ENCODE measurements at places on chromosomes 5 and 9. TPM values are rescaled to one million over a fixed set of nuclear protein-coding genes. Genes with fewer than 3 reads are reported as not detected.

Gene RXFP3
- not detected for total RNA-seq

Gene GPR150
- not detected for total RNA-seq

- no peak overlapping the region for H3K27ac ChIP-seq
- DNase-seq, result no peak
- no peak overlapping the region for H3K4me3 ChIP-seq
- no peaks in the 10 kb centered on the region for H3K36me3 ChIP-seq
- H3K4me1 ChIP-seq, result no peaks in the 10 kb centered on the region
- H3K27me3 ChIP-seq, result no peaks in the 10 kb centered on the region
These were observed 342.9 kb upstream of the RPS23 start for GRCh38 chr5:82620957-82621600.

- H3K27ac ChIP-seq, result no peak overlapping the region
- no peaks in the 10 kb centered on the region for H3K27me3 ChIP-seq
- DNase-seq, result no peak
- H3K4me1 ChIP-seq, result peaks cover 10% of the 10 kb centered on the region
These were observed 163.7 kb upstream of the GAS1 start for GRCh38 chr9:87111010-87111409.

DNA sequence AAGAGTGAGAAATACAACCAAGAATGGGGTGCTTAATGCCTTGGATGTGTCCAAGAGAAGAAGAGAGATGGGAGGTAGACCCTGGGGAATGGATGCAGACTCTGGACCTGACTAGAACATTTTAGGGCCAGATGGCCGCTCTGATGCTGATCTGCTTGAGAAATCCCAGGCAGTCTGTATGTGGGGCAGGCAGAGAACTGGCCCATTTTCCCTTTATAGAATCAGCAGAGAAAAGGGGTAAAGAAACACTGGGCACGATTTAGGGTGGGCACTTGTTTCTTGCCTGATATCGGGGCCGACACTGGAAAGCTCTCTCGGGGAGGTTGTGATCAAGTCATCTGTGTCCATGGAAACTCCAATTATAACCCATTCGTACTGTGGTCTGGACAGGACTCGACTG, 118.5 kb upstream of the FSTL4 start:
- H3K27ac ChIP-seq, result no peak overlapping the region
- no peaks in the 10 kb centered on the region for H3K27me3 ChIP-seq
- no peak overlapping the region for H3K4me3 ChIP-seq
- no peaks in the 10 kb centered on the region for H3K4me1 ChIP-seq
- no peak for DNase-seq

Gene TICAM2
- total RNA-seq, result 0.95 TPM

GRCh38 chr9:85258823-85259370, 482.9 kb downstream of the AGTPBP1 start:
- H3K4me1 ChIP-seq, result no peaks in the 10 kb centered on the region
- H3K4me3 ChIP-seq, result no peak overlapping the region

DNA sequence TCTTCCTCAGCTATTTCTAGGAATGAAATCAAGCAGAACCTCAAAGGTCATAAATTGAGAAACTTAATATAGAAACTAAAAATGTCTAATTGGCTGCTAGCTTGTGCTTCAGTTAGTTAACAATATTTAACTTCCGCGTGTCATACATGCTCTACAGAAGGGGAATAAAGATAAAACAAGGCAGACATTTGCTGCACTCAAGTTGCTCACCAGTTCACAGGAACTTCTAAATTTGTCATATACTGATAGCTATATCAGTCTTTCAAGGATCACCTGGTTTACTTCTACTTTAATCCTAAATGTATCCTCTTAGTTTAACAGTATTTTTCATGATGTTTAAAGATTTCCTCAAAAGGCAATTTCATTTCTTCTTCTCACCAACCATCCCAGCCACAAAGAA, 8.4 kb downstream of the CCNH start:
- H3K4me1 ChIP-seq, result no peaks in the 10 kb centered on the region
- H3K4me3 ChIP-seq, result no peak overlapping the region
- H3K27me3 ChIP-seq, result no peaks in the 10 kb centered on the region
- no peaks in the 10 kb centered on the region for H3K36me3 ChIP-seq
- H3K27ac ChIP-seq, result no peak overlapping the region

DNA sequence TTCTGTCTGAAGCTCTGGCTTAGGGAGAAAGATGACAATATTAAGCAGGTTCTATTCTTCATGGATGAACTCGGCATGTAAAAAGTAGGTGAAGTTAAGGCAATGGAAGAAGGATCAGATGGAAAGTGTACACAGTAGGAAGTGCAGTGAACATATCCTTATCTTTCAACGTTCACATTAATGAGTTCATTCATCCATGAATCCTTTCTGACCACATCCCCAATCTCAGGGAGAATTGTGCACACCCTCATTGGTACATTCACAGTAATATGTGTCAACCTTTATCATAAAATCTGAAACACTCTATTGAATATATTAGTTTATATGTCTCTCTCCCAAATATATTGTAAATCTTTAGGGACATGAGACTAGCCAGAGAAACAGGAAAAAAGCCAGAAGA, 5.5 kb downstream of the GIN1 start:
- DNase-seq, result no peak
- H3K27ac ChIP-seq, result no peak overlapping the region
- H3K4me3 ChIP-seq, result no peak overlapping the region
- H3K27me3 ChIP-seq, result no peaks in the 10 kb centered on the region
- peaks cover 16% of the 10 kb centered on the region for H3K4me1 ChIP-seq

Gene SH2D3C
- total RNA-seq, result 4.7 TPM

DNA sequence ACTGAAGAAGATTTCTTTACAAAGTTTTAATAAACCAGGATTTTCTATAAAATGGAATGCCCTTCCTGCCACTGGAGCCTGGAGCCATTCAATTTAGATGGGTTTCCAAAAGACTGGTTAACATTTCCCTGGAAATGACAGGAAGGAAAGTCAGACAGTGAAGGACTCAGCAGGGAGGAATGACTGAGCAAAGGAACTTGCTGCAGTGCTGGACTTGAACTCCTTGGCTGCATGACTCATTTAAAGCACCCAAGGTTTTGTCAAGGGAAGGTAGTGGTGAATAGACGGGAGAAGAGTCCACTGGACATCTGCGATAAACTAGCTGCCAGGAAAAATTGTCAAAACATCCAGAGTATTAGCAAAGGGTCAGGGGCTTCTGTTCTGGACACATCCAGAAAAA, 163.8 kb upstream of the SLC28A3 start:
- no peak for DNase-seq
- H3K4me3 ChIP-seq, result no peak overlapping the region
- H3K4me1 ChIP-seq, result no peaks in the 10 kb centered on the region
- H3K27ac ChIP-seq, result no peak overlapping the region
- H3K27me3 ChIP-seq, result no peaks in the 10 kb centered on the region

GRCh38 chr5:175606409-175606808, 51.5 kb upstream of the HRH2 start:
- no peaks in the 10 kb centered on the region for H3K27me3 ChIP-seq
- no peak overlapping the region for H3K27ac ChIP-seq
- no peak overlapping the region for H3K4me3 ChIP-seq

- H3K4me1 ChIP-seq, result no peaks in the 10 kb centered on the region
- no peak for DNase-seq
- H3K27ac ChIP-seq, result no peak overlapping the region
- no peaks in the 10 kb centered on the region for H3K36me3 ChIP-seq
These were observed 112.0 kb upstream of the CTNND2 start for GRCh38 chr5:12016159-12016746.

GRCh38 chr9:69815313-69815712, 5.3 kb upstream of the CFAP95 start:
- no peak overlapping the region for H3K4me3 ChIP-seq
- H3K36me3 ChIP-seq, result no peaks in the 10 kb centered on the region
- DNase-seq, result no peak
- no peaks in the 10 kb centered on the region for H3K4me1 ChIP-seq

- H3K4me3 ChIP-seq, result no peak overlapping the region
- no peak overlapping the region for H3K27ac ChIP-seq
- H3K4me1 ChIP-seq, result no peaks in the 10 kb centered on the region
- H3K27me3 ChIP-seq, result no peaks in the 10 kb centered on the region
These were observed 8.4 kb downstream of the DBN1 start for GRCh38 chr5:177465044-177465443.

DNA sequence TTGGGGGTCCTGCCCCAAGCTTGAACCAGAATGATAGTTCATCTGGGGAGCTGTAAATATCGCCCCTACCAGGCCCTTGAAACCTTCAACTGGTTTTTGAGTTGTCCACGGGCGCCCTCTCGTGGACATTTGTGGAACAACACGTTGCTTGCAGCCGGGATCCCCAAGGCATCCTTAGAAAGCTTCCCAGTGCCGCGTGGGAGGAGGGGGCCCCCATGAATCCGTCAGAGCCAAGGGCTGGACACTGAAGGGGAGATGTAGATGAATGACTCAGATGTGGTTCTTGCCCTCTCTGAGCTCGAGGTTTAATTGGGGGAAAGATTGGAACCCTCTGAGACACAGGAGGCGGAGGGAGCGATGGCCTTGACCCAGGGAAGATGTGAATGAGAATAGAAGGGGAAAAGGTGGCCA, 31.8 kb upstream of the ORM1 start:
- no peak overlapping the region for H3K4me3 ChIP-seq
- H3K4me1 ChIP-seq, result no peaks in the 10 kb centered on the region
- no peaks in the 10 kb centered on the region for H3K27me3 ChIP-seq
- DNase-seq, result peak; percentile 56

DNA sequence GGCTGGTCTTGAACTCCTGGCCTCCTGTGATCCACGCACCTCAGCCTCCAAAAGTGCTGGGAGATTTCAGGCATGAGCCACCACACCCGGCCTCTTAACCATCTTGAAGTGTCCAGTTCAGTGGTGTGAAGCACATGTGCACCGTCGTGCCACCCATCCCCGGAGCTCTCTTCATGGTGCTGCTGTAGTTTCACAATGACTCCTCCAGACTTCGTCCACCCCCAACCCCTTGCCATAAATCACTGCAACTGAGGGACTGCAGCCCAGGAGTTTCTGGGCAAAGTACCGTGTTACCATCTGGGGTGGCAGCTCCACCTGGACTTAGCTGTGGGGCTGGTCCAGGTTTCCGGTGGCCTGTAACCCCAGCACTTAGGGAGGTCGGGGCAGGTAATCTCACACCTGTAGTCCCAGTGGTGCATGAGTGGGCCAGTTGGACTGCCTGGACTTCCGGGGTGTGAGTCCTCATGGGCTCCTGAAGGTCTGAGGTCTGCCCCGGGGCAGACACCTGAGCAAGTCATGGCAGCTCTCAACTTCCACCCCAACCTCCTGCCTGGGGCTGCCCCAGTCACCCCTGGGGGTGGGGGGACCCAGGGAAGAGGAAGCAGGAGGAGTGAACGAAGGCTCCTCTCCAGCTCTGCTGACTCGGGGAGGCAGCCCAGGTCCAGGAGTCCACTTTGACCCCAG, 6.6 kb upstream of the N4BP3 start:
- H3K36me3 ChIP-seq, result no peaks in the 10 kb centered on the region
- H3K4me1 ChIP-seq, result no peaks in the 10 kb centered on the region
- DNase-seq, result no peak
- no peaks in the 10 kb centered on the region for H3K27me3 ChIP-seq

DNA sequence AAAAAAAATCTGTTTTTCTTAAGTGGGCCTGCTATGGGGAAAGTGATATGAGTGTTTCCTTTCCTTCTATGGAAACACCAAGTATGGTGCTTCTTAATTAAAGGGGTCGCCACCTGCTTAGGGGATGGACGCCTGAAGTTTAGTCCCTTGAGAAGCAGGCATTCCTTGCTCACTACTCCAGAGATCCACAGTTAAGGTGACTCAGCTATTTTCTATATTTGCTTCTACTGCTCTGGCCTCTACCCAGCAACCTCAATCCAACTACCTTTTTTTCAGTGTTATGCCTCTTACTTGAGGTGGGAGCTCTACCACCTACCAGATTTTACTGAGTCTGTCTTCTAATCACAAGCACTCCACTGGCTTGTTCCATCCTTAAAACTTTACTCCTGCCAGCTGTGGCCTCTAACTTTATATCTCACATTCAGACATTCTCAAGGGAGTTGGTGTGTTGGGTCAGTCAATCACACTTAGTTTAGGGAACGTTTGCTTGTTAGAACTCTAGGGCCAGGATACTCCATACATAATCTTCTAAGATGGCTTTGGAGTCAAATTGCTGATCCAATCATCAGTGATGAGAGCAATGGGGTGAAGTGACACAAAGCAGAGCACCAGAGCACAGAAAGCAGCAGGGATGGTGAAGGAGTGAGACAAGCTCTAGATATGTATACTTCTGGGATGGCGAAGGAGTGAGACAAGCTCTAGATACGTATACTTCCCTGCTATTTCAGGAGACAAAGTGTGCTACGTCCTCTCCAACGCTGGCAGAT, 708.1 kb downstream of the EFNA5 start:
- H3K27me3 ChIP-seq, result no peaks in the 10 kb centered on the region
- H3K4me1 ChIP-seq, result no peaks in the 10 kb centered on the region
- no peak for DNase-seq
- no peaks in the 10 kb centered on the region for H3K36me3 ChIP-seq
- H3K4me3 ChIP-seq, result no peak overlapping the region

- no peaks in the 10 kb centered on the region for H3K36me3 ChIP-seq
- H3K27ac ChIP-seq, result no peak overlapping the region
- H3K4me3 ChIP-seq, result no peak overlapping the region
- no peaks in the 10 kb centered on the region for H3K27me3 ChIP-seq
These were observed 49.6 kb downstream of the BARX1 start for GRCh38 chr9:93905473-93906133.

GRCh38 chr9:129054163-129054851, 17.9 kb downstream of the MIGA2 start:
- H3K27ac ChIP-seq, result no peak overlapping the region
- no peaks in the 10 kb centered on the region for H3K27me3 ChIP-seq
- no peaks in the 10 kb centered on the region for H3K4me1 ChIP-seq

- H3K27ac ChIP-seq, result peak overlapping the region; percentile 86
- peak overlapping the region; percentile 66 for H3K4me3 ChIP-seq
- H3K27me3 ChIP-seq, result no peaks in the 10 kb centered on the region
- DNase-seq, result no peak
These were observed 676 bp downstream of the NOL6 start for GRCh38 chr9:33472881-33473615.

Gene IL3
- not detected for total RNA-seq

Gene UBQLN1
- 266 TPM for total RNA-seq

GRCh38 chr5:120463991-120464626, at the start of gene PRR16:
TSS of gene PRR16 (plus strand) at chr5:120464300.
- peak; percentile 22 for DNase-seq
- peaks cover 29% of the 10 kb centered on the region for H3K4me1 ChIP-seq
- no peaks in the 10 kb centered on the region for H3K36me3 ChIP-seq

Gene TUSC1
- 13.6 TPM for total RNA-seq

DNA sequence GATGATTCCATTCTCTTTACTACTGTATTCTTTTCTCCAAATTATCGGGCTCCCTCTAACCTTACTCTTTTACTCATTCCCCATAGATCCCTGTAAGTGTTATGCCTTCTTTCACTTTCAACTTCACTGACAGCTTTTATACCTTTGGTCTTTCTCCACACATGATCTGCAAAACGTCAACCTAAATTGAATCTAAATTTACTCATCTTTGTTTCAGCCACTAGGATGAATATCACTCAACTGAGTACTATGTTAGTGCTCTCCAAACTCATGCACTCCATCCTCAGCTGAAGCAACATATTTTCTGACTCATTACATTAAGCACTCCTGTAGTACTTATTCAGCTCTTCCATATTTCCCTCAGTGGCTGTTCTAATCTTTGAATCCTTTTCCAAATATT, 133.4 kb downstream of the ADAMTS19 start:
- no peak for DNase-seq
- H3K4me3 ChIP-seq, result no peak overlapping the region
- no peaks in the 10 kb centered on the region for H3K4me1 ChIP-seq
- H3K27ac ChIP-seq, result no peak overlapping the region

All from gastrocnemius medialis (tissue), 4 donors.